ENCODE measurements at places on chromosomes 5 and 9. TPM values are rescaled to one million over a fixed set of nuclear protein-coding genes. Genes with fewer than 3 reads are reported as not detected.

The RANBP17 gene
- total RNA-seq, result 12.3 TPM

The TYRP1 gene
- under 0.01 TPM for total RNA-seq

The SLC9A3 gene
- 1.2 TPM for total RNA-seq

The PHYHD1 gene
- total RNA-seq, result 3.4 TPM

The WWC1 gene
- 0.33 TPM for total RNA-seq

The DNAJC25 gene
- total RNA-seq, result 9.6 TPM

The ARL14EPL gene
- total RNA-seq, result 0.89 TPM

The KCNMB1 gene
- total RNA-seq, result under 0.01 TPM

The SPATA6L gene
- 1.1 TPM for total RNA-seq

The VLDLR gene
- total RNA-seq, result 27.1 TPM
